Dermis blood vessel endothelial cell (primary cell): ENCODE measurements at places on chromosomes 4 and X.

DNA sequence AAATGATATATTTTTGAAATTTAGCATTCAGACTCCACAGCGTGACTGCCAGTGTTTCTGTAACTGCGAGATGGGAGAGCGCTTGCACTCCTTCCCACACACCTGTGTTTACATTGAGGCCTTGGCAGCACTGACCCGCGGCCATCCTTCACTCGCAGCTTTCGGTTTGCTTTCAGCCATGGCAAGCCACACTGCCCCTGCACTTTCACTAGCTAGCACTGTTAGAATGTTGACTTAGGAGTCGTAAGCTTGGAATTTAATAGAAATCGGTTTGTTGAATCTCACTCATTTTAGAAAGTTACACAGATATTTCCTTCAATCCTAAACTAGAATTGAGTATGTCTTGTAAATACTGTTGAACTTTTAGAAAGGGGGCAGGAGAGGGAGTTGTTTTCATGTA, 136.2 kb downstream of the CFAP299 start:
- no peak for DNase-seq

- no peak for DNase-seq
Measured at GRCh38 chrX:54223581-54223980, 40.5 kb upstream of the FAM120C start.

DNA sequence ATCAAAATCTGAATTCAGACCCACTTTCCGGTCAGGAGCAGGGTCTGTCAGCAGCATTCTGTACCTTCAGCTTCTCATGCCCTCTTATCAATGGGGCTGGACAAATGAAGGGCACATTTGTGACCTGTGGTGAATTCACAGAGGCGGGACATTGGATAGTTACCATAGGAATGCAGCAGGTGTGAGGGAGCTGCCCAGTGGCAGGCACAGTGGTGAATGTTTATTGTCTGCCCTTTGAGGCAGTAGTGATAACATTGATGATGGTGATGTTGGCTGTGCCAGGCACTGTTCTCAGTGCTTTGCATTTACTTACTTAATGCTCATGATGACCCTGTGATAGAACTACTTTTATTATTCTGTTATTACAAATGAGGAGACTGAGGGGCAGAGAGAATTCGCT, 101.2 kb upstream of the KIT start:
- no peak for DNase-seq

DNA sequence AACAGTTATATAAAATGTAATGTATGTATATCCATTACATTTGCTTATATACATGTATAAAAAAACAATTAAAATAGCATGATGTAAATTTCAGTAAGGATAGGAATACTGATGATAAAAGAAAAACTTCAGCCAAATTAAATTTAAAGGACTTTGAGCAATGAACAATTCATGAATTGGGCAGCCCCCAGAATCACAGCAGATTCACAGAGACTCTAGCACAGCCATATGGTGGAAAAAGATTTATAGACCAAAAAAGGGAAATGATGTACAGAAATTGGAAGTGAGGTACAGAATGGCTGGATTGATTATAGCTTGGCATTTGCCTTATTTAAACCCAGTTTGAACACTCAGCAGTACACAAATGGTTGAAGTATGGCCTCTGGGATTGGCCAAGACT, 34.7 kb upstream of the RAB40AL start:
- DNase-seq, result no peak

GRCh38 chr4:177313263-177313662, 3.6 kb downstream of the NEIL3 start:
- DNase-seq, result no peak

DNA sequence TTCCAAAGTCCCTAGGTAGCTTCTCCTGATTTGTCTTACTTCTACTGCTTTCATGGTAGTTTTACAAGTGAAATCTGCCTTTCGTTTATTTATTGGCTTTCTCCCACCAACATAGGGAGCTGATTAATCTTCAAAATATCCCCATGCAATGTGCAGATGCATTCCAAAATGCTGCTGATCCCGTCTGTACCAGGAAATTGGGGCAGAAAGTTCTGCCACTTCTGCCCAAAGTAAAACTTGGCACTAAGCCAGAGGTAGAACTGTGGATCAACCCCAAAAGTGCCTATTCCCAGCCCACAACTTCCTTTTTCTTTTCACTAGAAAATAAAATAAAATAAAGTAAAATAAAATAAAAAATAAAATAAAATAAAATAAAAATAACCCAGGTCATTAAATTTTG, 47.3 kb upstream of the PPARGC1A start:
- DNase-seq, result no peak
